ENCODE measurements at places on chromosomes 4 and X.

DNA sequence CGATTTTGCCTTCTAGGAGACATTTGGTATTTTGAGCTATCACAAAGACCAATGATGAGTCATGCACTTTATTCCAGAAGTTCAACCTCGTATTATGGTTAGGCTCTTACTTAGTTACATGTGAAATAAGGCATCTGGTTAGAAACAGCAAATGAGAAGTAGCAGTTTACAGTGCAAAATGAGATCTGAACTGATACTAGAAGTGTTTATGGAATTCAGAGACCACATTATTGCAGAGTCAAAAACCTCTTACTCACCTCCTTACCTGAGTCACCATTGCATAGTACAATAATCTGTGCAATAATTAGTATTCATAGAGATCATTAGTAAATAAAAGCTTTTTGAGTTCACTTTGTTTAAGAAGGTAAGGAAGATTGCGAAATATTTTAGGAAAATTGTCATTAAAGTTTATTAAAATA is 38.7 kb downstream of the SEC24B start:
- DNase-seq, result no peak

GRCh38 chrX:132615391-132616131 is 126.7 kb upstream of the MBNL3 start:
- DNase-seq, result peak; percentile 51

- DNase-seq, result no peak
Measured at GRCh38 chrX:20500171-20500865, 233.6 kb upstream of the RPS6KA3 start.

DNA sequence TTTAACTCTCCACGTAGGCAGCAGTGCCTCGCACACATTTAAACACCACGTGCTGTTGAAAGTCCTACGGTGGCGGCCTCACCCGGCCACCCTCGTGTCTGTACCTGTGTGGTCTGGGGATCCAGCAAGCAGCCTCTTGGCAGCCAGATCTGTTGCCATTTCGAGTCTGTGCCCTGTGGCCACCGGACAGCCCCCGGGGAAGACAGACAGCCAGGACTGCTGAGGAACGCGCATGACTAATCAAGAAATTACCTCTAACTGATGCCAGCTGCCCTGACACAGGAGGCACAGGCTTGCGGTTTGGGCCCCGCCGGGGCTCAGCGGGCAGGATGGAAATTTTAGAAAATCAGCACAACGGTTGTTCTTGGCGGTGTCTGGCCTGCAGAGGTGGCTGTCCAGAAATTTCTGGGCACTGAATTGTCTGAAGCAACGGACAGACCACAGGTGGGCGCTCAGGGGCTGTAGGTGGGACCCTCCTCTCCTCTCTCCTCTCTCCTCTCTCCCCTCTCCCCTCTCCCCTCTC is 15.6 kb upstream of the ASMTL start:
- no peak for DNase-seq

GRCh38 chr4:140968371-140968770 is 164.9 kb downstream of the RNF150 start:
- no peak for DNase-seq

DNA sequence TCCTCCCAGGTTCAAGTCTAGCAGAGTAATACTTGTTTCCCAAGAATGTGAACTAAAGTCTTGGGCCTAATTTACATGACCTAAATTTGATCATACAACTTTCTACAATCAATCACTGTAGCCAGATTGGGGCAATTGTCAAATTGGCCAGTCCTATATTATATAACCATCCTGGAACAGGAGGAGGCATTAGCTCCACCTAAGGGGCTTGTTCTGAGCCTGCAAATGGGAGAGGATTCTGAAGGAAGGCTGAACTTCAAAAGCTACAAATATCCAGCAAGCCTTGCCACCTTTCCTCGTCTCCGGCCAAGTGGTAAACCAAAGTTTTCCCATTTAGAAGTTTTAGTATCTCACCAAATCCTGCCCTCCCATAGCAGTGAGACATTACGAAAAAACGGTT is 1289.6 kb upstream of the TENM3 start:
- peak; percentile 19 for DNase-seq

- no peak for DNase-seq
Measured at GRCh38 chrX:115649461-115650063, 88.6 kb downstream of the PLS3 start.

GRCh38 chr4:174808836-174809235 is 20.2 kb downstream of the GLRA3 start:
- no peak for DNase-seq

GRCh38 chr4:8013976-8014726 is 74.5 kb upstream of the AFAP1 start:
- DNase-seq, result no peak

GRCh38 chr4:52780206-52780605 is 29.0 kb upstream of the ERVMER34-1 start:
- DNase-seq, result no peak

DNA sequence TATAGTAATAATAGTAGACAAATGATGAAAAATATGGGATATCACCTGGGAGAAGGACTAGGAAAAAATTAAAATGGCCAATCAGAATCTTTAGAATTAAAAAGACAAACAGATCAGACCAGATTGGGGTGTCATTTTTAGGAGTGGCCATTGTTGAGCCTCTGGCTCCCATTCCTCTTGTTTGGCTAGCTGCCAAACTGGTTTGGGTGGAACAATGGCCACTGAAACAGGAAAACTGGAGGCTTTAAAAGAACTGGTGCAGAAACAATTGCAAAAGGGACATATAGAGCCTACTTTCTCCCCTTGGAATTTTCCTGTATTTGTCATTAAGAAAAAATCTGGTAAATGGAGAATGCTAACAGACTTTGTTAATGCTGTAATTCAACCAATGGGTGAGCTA is 294.8 kb upstream of the DKK2 start:
- DNase-seq, result no peak

DNA sequence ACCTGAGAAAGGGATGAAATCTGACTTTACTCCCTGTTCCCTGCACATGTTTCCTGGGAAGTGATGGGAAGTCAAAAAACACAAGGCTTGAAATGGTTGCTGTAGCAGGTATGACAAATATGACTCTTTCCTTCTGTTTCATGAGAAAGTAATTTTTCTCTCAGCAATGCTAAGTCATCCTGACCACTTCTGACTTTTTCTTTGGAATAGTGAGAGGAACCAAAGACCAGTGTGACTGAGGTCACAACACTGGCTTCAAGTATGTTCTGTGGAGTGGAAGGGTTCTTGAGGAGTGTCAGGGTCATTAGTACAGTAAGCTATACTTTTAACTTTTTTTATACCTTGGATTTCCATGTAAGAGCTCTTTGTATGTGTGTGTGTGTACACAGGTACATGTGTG is 225.3 kb downstream of the PPP3CA start:
- DNase-seq, result no peak

DNA sequence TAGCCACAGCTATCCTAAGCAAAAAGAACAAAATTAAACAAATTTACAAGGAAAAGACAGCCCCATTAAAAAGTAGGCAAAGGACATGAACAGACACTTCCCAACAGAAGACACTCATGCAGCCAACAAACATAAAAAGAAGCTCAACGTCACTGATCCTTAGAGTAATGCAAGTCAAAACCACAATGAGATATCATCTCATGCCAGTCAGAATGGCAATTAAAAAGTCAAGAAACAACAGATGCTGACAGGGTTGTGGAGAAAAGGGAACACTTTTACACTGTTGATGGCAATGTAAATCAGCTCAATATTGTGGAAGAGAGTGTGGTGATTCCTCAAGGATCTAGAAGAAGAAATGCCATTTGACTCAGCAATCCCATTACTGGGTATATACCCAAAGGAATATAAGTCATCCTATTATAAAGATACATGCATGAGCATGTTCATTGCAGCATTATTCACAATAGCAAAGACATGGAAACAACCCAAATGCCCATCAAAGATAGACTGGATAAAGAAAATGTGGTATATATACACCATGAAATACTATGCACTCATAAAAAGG is 163.0 kb upstream of the TET2 start:
- DNase-seq, result no peak

GRCh38 chr4:138716559-138717335 is 298.8 kb upstream of the NOCT start:
- DNase-seq, result no peak

GRCh38 chr4:139085141-139085540 is 69.6 kb downstream of the NOCT start:
- no peak for DNase-seq

GRCh38 chr4:11769434-11769833 is 340.7 kb upstream of the HS3ST1 start:
- no peak for DNase-seq

GRCh38 chr4:149884046-149884445 is 68.4 kb upstream of the IQCM start:
- DNase-seq, result no peak

GRCh38 chr4:15414551-15415091 is 13.2 kb upstream of the C1QTNF7 start:
- no peak for DNase-seq

DNA sequence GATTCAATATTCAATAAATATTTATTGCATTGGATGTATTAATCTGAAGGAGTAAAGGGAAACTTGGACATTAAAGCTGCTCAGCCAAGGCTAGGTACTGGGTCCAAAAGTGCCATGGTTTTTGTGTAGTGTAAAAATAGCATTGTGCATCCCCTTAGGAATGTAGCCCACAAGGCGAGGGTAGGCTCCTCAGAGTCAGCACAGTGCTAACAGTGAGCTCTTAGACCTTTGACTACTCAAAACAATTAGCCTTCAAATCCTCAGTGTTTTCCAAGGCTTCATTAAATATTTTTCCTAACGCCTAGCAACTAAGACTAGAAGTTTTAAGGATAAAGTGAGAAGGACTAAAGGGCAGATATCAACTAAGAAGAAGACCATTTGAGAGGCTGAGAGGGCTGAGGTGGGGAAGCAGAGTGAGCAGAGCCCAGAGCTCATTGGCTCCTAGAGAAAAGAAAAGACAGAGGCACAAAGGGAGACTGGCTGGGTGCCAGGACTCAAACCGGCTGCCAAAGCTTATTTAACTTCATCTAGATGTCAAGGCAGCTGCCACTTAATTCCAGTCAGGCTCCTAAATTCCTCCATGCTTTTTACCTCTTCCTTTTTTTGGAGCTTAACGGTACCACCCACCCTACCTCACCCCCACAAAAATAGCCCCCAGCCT is 17.0 kb downstream of the PRKG2 start:
- DNase-seq, result no peak

DNA sequence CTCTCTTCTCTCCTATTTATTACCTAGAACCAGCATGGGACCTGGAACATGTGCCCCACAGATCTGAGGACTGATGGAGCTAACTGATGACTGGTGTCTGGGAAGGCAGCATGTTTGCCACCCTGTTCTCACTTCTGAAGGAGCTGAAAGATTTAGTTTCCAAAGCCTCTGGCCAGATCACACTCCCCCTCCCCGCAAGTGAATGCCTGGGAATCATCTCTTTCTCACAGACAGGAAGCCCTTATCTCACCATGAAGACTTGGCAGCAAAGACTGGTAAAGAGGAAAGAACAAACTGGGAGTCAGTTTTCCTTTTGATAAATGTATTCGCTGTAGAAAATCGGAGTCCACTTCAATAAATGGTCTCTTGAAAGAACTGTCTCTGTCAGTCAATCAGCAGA is 21.0 kb upstream of the PCYT1B start:
- no peak for DNase-seq

DNA sequence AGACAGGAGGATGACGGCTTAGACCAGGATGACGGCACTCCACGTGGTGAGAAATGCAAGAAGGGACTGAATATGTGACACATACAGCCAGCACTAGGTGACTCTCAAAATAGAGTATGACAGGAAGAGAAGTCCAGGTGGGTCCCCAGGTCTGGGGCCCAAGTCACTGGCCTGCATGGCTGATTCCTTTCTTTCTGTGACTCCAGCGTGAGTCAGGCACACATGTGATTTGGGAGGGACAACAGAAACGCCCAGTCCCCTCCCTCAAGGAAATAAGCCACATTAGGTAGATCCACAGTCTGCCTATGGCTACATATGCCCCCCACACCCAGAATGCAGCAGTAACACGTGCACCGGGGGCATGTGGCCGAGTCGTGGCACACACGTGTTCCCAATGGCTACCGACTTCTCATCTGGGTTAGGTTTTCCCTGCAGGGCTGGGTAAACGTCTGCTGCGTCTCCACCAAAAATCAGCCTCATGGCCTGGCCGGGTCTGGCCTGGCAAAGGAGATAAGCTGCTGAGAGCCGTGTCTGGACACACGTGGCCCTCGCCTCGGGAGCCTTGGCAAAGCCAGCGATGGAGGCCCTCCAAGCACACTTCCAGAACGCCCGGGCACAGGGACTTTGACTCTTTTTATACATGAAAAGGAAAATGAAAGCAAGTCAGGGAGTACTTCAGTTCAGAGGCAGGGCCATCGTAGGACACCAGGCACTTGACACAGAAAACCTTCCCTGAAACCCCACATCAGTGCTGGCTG is 19.3 kb downstream of the SEL1L3 start:
- no peak for DNase-seq

DNA sequence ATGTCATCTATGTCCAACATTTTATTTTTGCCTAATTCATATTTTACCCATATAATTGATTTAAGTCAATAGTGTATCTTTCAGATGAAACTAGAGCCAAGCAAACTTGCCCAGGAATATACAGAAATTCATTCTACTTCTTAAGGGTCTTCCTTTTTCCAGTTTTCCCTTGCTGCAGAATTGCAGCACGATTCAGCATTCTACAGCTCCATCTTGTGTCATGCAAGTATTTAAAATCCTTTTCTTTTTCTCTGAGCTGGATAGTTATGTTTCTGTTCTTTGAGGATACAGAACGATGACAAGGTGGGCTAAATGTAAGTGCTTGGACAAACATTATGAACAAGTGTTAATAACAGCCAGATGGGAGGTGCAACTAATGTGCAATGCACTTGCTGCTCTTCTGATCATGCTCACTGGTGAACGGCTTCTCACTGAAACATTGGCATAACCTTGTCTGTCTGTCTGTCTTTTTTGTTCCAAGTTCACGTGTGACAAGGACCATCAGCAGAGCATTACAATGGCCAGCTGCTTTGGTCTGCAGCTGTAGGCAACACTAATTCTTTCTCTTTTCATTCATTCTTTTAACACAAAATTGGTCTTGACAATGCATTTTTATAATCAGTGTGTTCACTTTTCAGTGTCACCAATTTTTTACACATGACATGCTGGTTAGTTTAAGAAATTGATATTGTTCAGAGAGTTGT is 1821.7 kb downstream of the ARAP2 start:
- DNase-seq, result no peak

DNA sequence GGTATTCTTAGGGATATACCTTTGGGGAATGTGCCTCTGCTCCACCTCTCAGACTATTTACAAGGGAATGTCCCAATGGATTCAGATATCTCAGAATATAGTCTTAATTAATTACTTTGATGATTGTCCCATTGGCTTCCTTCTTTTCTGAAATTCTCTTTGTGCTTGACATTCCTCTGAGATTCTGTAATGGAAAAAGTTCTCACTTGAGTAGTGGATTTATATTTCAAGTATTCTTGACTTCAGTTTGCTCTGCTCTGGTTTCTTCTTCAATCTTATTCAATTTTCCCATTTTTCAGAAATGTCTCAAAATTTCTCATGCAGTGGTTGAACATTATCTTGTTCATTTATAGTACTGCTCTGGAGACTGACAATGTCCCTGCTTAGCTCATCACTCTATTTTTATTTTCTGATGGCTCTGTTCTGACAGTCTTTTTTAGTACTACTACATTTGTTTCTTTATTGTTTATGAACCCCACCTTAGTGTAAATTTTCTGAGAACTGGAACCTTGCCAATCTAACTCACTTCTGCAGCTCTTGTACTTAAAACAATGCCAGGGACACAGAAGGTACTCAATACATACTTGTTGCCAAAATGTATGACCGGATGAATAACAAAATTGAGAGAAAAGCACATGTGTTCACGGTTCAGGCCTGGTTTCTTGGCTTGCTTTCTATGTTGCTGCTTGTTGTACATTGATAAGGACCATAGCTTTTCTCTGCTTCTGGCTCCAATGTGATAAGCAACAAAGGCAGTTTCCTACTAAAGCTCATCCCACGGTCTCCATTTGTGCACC is 471.7 kb downstream of the GASK1B start:
- no peak for DNase-seq
